ENCODE measurements at places on chromosomes 16 and 17. TPM values are rescaled to one million over a fixed set of nuclear protein-coding genes. Genes with fewer than 3 reads are reported as not detected.

The GPT2 gene
- total RNA-seq: 22.3 TPM

The TEDC2 gene
- 41.0 TPM for total RNA-seq

The CFAP119 gene
- total RNA-seq: 4.4 TPM

The CCL7 gene
- total RNA-seq: not detected

The NPIPA2 gene
- 6.2 TPM for total RNA-seq

The DBNDD1 gene
- 0.18 TPM for total RNA-seq

The RARA gene
- total RNA-seq: 19.9 TPM

The KRT36 gene
- total RNA-seq: not detected

The IRF8 gene
- 166 TPM for total RNA-seq

DNA sequence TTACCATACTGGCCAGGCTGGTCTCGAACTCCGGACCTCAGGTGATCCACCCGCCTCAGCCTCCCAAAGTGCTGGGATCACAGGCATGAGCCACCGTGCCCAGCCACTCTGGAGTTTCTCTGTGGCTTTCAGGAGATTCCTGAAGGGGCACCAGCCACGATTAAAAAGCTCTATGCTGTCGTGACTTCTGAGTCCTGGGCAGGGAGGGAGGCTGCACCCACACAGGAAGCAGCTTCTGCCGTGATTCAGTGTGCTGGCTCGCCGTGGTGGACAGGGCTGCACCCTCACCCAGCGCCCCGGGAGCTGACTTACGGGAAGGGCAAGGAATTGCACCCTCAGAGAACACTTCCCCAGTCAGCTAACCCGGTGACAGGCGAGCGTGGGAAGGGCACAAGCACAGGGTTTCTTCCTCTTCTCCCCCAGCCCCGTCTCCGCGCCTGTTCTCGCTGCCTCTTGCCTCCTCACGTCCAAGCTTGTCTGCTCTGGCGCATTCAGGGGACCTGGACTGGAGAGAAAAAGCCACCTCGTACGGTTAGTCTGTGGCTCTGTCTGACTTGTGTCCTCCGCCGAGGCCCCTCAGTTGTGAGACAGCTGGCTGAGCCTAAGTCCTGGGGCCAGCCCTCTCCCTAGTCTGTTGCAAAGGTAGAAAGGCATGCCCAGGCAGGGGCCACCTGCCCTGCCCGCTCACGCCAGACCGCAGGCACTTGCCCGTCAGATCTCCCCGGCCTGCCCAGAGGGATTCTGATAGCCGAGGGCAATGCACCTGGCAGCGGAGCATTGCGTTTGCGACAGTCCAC lies 145.0 kb downstream of the SEC14L1 start:
- no peaks in the 10 kb centered on the region for H3K36me3 ChIP-seq
- peaks cover 17% of the 10 kb centered on the region for H3K27me3 ChIP-seq
- H3K4me3 ChIP-seq: no peak overlapping the region
- H3K27ac ChIP-seq: no peak overlapping the region

- H3K27ac ChIP-seq: peak overlapping the region; percentile 85
- no peaks in the 10 kb centered on the region for H3K4me1 ChIP-seq
- no peak for DNase-seq
- H3K4me3 ChIP-seq: peak overlapping the region; percentile 86
- no peaks in the 10 kb centered on the region for H3K27me3 ChIP-seq
These were observed 1.1 kb upstream of the FASN start for GRCh38 chr17:82098939-82099763.

- no peak for DNase-seq
- H3K27ac ChIP-seq: no peak overlapping the region
- no peaks in the 10 kb centered on the region for H3K4me1 ChIP-seq
- H3K4me3 ChIP-seq: no peak overlapping the region
- no peaks in the 10 kb centered on the region for H3K27me3 ChIP-seq
These were observed 702.8 kb downstream of the KCNJ2 start for GRCh38 chr17:70872103-70872502.

DNA sequence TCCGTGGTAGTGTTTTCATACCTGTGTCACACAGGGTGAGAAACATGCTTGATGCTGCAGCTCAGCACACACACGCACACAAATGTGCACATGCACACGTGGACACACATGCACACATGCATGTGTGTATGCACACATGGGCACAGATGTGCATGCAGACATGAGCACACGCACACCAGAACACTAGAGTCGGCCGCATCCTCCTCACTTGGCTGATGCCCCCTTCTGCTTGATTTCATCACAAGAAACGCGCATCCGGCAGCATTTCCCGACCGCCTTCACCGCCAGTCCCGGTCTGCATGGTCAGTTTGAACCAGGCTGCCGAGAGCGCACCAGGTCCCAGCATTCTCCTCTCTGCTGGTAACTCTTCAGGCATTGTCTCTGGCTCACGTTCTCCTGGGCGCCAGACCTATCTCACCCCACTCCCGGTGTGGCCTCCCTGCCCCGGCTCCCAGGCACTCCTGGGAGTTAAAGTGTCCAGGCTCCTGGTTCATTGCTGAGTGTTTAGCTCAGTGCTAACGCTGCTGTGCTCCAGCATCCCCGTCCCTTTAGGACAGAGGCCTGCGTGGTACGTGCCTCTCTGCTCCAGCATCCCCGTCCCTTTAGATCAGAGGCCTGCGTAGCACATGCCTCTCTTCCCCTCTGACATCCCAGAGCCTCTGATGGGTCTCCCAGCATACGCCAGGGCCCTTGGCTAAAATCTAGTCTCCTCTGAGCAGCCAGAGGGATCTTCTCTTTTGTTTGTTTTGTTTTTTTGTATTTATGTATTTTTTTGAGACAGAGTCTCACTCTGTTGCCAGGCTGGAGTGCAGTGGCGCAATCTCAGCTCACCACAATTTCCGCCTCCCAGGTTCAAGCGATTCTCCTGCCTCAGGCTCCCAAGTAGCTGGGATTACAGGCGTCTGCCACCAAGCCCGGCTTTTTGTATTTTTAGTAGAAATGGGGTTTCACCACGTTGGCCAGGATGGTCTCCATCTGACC lies 16.0 kb downstream of the BAIAP2 start:
- no peak for DNase-seq
- H3K27me3 ChIP-seq: peaks cover 8% of the 10 kb centered on the region
- no peak overlapping the region for H3K27ac ChIP-seq
- H3K36me3 ChIP-seq: no peaks in the 10 kb centered on the region
- H3K4me1 ChIP-seq: peaks cover 6% of the 10 kb centered on the region

- H3K36me3 ChIP-seq: no peaks in the 10 kb centered on the region
- no peaks in the 10 kb centered on the region for H3K4me1 ChIP-seq
- H3K27me3 ChIP-seq: peaks cover 2% of the 10 kb centered on the region
These were observed 36.2 kb upstream of the TEKT3 start for GRCh38 chr17:15377616-15378015.

GRCh38 chr16:86212706-86213436 lies 297.5 kb upstream of the FOXF1 start:
- no peaks in the 10 kb centered on the region for H3K36me3 ChIP-seq
- no peak overlapping the region for H3K4me3 ChIP-seq
- no peak for DNase-seq

DNA sequence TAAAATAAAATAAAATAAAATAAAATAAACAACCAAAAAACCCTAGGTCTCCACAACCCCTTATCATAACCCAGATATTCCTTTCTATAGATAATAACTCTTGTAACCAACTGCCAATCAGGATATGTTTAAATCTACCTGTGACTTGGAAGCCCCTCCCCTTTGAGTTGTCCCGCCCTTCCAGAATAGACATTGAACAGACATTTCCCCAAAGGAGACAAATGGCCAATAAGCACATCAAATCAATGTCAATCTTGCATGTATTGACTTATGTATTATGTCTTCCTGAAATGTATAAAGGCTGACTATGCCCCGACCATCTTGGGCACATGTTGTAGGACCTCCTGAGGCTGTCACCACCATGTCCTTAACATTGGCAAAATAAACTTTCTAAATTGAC lies 1.5 kb upstream of the MAPK7 start:
- H3K36me3 ChIP-seq: peaks cover 11% of the 10 kb centered on the region
- no peak for DNase-seq
- peak overlapping the region; percentile 98 for H3K4me3 ChIP-seq
- peak overlapping the region; percentile 99 for H3K27ac ChIP-seq
- no peaks in the 10 kb centered on the region for H3K27me3 ChIP-seq
- peaks cover 44% of the 10 kb centered on the region for H3K4me1 ChIP-seq

DNA sequence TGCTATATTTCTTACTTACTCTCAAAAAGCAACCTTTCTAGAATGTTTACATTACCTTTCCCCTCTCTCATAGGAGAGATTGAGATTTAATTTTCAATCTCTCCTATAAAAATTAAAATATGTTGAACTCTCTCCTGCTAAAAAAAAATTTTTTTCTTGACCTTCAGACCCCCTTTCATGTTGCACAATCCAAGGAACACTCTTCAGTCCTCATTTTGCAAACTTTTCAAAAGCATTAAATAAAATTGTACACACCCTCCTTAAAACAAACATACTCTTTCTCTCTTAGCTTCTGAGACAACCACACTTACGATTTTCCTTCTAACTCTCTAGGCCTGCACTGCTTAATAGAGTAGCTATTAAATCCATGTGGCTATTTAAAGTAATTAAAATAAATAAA lies 8.6 kb upstream of the ABCA6 start:
- no peak overlapping the region for H3K27ac ChIP-seq
- DNase-seq: no peak
- H3K4me1 ChIP-seq: no peaks in the 10 kb centered on the region
- H3K36me3 ChIP-seq: no peaks in the 10 kb centered on the region
- no peak overlapping the region for H3K4me3 ChIP-seq
- H3K27me3 ChIP-seq: no peaks in the 10 kb centered on the region

- no peak for DNase-seq
- no peak overlapping the region for H3K27ac ChIP-seq
- H3K4me3 ChIP-seq: peak overlapping the region; percentile 88
- peaks cover 56% of the 10 kb centered on the region for H3K4me1 ChIP-seq
- peaks cover 40% of the 10 kb centered on the region for H3K36me3 ChIP-seq
These were observed 2.0 kb upstream of the TTYH2 start for GRCh38 chr17:74211141-74211911.

- DNase-seq: no peak
- H3K4me1 ChIP-seq: peaks cover 71% of the 10 kb centered on the region
- no peaks in the 10 kb centered on the region for H3K27me3 ChIP-seq
- H3K27ac ChIP-seq: peak overlapping the region; percentile 100
- peaks cover 14% of the 10 kb centered on the region for H3K36me3 ChIP-seq
- H3K4me3 ChIP-seq: peak overlapping the region; percentile 68
These were observed 150.6 kb downstream of the CLEC16A start for GRCh38 chr16:11094857-11095565.

GRCh38 chr16:361872-362701 lies 8.3 kb downstream of the MRPL28 start:
- H3K4me1 ChIP-seq: peaks cover 6% of the 10 kb centered on the region
- peak; percentile 60 for DNase-seq
- H3K36me3 ChIP-seq: peaks cover 3% of the 10 kb centered on the region
- no peak overlapping the region for H3K27ac ChIP-seq
- no peak overlapping the region for H3K4me3 ChIP-seq

- no peaks in the 10 kb centered on the region for H3K36me3 ChIP-seq
- no peak overlapping the region for H3K27ac ChIP-seq
These were observed 327.0 kb downstream of the FOXL1 start for GRCh38 chr16:86905302-86905701.

- DNase-seq: no peak
- no peaks in the 10 kb centered on the region for H3K27me3 ChIP-seq
These were observed 47.4 kb upstream of the CACNG3 start for GRCh38 chr16:24208710-24209109.

GRCh38 chr16:11389631-11390565 lies 44.6 kb downstream of the RMI2 start:
- no peaks in the 10 kb centered on the region for H3K4me1 ChIP-seq
- H3K36me3 ChIP-seq: no peaks in the 10 kb centered on the region
- H3K4me3 ChIP-seq: no peak overlapping the region
- H3K27ac ChIP-seq: no peak overlapping the region

DNA sequence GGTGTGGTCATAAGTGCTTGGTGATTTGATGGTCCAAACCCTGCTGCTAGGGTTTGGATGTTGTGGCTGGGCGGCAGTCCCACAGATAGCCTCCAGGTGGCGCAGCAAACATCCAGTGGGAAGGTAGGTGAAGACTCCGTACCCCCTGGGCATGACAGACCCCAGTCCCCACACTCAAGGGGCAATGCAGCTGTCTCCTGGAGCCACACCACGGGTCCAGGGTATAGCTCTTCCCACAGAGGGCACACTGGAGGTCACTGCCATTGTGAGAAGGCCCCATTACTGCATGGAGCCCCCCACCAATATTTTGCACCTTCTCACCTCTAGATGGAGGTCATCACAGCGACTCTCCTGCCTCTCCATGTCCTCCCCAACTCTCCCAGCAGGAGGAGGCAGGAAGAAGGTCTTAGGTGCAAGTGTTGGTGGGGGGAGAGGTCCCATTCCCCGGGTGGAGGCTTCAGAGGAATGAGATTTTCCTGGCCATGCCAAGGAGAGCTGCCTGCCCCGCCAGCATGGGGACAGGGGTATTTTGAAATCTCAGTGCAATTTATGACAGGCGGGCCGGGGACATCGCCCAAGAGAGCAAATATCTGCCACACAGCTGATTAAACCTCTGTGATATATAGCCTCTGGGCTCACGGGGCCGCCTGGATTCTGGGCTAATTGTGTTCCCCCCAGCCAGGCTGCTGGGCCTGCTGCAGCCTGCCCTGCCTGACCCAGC lies 17.1 kb upstream of the C17orf113 start:
- DNase-seq: peak; percentile 53
- peaks cover 13% of the 10 kb centered on the region for H3K27me3 ChIP-seq
- H3K4me3 ChIP-seq: no peak overlapping the region
- H3K27ac ChIP-seq: no peak overlapping the region
- no peaks in the 10 kb centered on the region for H3K36me3 ChIP-seq

DNA sequence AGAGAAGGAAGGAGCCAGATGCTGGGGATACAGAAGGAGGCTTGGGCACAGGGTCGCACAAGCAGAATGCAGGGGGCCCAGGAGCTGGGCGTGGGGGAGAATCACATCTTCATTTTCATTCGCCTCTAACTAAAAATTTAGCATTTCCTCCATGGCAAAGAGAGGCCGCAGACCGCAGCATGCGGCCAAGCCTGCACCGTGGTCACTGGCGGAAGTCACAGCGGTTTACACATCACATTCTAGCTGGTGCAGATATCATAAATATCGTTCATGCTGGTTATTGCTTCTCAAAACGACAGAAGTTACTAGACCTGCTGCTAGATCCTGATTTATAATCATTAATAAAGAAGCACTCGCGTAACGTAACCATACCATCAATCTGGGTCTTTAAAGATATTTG lies 162.0 kb downstream of the NTN1 start:
- H3K4me3 ChIP-seq: no peak overlapping the region
- H3K4me1 ChIP-seq: no peaks in the 10 kb centered on the region
- H3K27me3 ChIP-seq: peaks cover 3% of the 10 kb centered on the region
- H3K27ac ChIP-seq: no peak overlapping the region
- DNase-seq: no peak

DNA sequence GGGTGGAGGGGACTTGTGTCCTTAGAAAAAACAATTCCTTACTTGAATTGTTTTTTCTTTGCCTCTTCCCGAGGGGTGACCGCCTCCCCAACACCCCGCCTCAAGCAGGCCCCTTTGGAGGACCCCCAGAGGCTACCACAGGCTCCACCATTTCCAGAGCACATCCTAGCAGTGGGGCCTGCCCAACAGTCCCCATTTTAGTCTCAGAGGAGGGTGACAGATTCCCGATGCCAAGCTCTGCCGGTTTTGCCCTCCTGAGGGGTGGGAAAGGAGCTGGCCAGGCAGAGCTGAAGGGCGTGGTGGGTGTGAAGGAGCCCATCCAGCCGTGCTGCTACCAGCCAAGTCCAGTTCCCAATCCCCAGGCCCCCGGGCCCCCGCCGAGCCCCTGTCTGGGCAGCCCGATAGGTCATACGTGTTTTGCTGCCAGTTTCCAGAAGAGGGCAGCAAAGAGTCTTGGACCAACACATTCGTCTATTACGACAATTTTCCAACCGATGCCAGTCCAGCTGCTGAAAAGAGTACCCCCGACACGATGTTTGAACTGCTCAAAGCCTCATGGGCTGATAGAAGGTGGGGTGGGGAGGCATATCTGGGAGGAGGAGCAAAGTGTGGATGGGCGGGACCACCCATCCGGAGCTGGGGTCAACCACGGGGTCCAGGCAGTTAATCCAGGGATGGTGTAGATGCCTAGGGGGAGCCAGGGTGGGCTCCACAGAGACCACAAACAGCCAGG lies 18.8 kb upstream of the GAA start:
- DNase-seq: peak; percentile 29
- peaks cover 5% of the 10 kb centered on the region for H3K4me1 ChIP-seq
- no peaks in the 10 kb centered on the region for H3K36me3 ChIP-seq
- H3K27me3 ChIP-seq: peaks cover 4% of the 10 kb centered on the region

Data from activated T-helper 1 cell treated with anti-CD3 and anti-CD28 coated beads, Interleukin-12 subunit alpha, Interleukin-12 subunit beta, Interleukin-2, Interleukin-4 antibody, amounts not matched to agents 30 ng/mL and 10 ng/mL and 1 ng/mL, durations not matched to agents 14 hours and 24 hours and 36 hours (primary cell).